ENCODE measurements at places on chromosomes 7 and 10.

- DNase-seq: no peak
Measured at GRCh38 chr7:51802718-51803117, 486.1 kb upstream of the COBL start.

- no peak for DNase-seq
Measured at GRCh38 chr7:46979439-46979838, 602.5 kb downstream of the TNS3 start.

DNA sequence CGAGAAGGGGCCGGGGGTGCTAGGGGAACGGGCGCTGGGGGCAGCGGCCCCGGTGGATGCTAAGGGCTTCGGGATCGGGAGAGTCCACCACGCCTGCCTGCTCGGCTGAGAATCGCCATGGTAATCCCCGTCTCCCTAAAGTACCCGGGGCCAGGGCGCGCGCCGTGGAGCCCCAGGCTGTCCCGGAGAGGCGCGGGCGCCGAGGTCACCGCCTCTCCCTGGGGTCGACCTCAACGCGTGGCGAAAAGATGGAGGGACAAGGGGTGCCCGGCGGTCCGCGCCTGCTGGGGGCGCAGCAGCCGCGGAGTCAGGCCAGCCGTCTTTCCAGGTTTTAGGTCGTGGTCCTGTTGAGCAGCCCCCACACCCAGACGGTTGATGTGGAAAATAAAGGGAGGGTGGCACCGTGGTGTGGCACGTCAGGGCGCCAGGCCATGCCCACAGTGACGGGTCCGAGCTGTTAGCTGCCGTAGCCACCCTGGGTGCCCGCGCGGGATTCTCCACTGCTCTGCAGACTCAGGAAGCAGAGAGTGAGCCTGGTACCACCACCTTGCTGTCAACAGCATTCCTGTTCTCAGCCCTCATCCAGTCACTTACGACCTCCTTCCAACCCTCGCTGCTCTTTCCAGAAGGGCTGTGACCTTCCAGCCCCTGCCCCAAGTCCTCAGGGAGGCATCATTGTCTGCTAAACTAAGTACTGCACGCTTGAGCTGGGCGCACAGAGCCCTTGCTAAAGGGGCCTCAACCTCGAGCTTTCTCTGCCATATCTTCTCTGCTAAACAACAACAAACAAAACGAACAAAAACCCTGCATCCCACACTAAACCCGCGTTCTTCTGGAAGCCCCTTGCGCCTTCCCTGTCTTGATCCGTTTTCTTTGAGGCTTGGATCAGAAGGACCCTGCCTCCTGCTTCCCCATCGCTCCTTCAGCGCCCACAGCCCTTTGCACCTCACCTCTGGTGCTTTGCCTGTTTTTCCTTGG is 666 bp downstream of the SMKR1 start:
- DNase-seq: no peak

DNA sequence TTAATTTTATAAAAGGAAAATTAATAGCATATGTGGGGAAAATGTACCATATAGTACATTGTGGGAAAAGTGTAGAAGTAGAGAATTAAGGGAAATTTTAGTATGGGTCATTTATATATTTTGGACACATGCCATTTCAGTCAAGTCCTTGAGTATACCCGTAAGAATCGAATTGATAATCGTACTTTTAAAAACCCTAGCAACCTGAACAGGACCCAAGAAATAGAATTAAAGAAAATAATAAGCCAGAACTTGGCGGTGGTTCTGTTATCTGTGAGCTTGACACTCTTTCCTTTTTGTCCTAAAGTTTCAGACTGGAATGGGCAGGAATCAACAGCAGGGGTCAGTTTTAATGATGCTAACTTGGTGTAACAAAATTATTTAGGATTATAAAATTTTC is 221.0 kb downstream of the CDK14 start:
- DNase-seq: no peak

GRCh38 chr10:116848944-116849247 is 403 bp upstream of the ENO4 start:
- DNase-seq: no peak

- no peak for DNase-seq
Measured at GRCh38 chr10:70985824-70986622, 97.7 kb upstream of the PCBD1 start.

Measured in HTR-8/SVneo (cell line).